ENCODE measurements at places on chromosomes 1 and 21.

DNA sequence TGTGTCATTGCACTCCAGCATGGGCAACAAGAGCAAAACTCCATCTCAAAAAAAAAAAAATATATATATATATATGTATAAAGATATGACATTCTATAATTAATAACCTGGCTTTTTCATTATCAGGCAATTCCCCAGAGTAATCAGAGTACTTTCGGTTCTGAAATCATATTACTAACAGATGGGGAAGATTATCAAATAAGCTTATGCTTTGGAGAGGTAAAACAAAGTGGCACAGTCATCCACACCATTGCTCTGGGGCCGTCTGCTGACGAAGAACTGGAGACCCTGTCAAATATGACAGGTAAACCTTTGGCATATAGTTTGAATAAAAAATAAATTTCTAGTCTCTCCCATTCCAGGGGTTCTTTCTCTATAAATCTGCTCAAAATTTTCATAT is 58.5 kb upstream of the SH3GLB1 start:
- DNase-seq: no peak

- no peak for DNase-seq
Measured at GRCh38 chr21:41162096-41162495, 5.9 kb upstream of the BACE2 start.

- no peak for DNase-seq
Measured at GRCh38 chr1:93338387-93339146, 7.1 kb upstream of the DR1 start.

DNA sequence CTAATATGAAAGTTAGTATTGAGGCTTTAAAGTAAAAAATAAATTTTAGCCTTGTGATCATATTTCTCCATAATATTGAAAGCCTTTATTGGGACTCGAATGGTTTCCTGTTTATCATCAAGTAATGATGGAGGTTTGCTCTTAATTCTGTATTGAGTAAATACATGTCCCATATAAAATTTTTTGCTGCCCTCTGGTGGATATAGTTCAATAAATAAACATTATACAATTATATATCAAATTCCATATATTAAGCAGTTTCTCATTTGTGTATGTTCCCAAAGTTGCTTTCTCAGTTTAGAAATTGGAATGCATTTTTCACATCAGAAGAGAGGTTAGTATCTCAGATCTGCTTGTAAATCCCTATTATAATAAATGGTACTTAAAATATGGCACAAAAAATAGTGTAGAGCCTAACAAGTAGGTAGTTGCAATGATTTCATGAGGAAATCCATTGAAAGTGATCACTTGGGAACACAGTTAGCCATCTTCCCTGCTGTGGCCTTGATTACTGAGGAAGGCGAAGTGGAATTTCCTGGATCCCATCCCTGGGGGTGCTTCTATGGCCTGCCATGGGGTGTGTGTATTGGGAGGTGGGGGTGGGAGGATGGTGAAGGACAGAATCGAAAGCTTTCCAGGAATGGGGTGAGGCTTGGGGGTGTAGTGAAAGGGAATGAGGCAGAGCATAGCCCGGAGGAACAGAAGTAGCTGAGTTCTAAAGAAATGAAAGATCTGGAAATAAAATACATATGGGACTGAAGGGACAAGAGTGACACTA is 84.1 kb upstream of the C21orf91 start:
- no peak for DNase-seq

DNA sequence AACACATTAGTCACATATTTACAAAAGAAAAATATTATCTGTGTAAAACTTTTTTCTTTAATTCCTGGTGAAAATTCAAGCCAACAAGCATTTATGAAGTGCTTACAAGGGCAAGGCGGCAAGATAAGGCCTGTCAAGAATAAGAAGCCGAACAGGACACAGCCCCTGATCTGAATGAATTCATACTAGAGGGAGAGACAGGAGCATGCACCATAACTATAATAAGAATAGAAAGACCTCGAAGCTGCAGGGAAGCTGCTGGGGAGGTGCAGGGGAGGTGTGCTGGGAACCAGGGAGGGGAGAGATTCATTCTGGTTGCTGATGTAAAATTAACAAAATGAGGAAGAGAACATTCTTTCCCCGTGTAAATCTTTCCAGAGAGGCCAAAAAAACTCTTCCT is 60.5 kb upstream of the TARDBP start:
- DNase-seq: no peak
